ENCODE measurements at places on chromosomes 16 and 17. TPM values are rescaled to one million over a fixed set of nuclear protein-coding genes. Genes with fewer than 3 reads are reported as not detected.

GRCh38 chr16:73485880-73486279, 438.0 kb upstream of the ZFHX3 start:
- no peak for DNase-seq

- no peak for DNase-seq
Observed at GRCh38 chr16:69773260-69773947, 11.3 kb downstream of the WWP2 start.

DNA sequence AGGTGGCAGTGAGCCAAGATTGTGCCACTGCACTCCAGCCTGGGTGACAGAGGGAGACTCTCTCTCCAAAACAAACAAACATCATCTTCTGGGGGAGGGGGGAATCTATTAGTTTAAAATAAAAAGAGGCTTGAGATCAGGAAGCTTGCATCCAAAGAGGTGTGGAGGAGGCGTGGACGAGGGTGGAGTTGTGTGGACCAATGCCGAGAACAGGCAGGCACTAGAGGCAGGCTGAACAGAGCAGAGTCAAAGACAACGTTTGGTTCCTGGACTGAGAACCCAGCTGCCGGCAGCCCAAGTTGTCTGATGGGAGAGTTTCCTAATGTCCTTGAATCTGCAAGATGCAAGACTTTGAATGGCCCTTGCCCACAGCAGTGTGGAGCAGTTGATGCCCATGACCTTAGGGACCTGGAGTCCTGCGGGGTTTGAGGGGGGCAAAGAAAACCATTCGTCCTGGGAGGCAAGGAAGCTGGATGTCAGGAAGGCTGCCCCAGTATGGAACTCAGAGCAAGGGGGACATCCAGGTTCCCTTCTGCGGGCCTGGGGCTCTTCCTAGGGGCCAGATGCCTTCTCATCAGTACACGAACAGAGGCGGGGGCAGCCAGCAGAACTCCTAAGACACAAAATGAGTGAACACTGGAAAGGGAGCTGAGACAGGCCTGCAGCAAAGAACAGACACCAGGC, 9.2 kb downstream of the TBC1D16 start:
- DNase-seq, result no peak

- peak; percentile 12 for DNase-seq
Observed at GRCh38 chr16:54049591-54050458, 236.8 kb downstream of the IRX3 start.

GRCh38 chr16:46918905-46919792, 35.0 kb downstream of the GPT2 start:
- peak; percentile 37 for DNase-seq

GRCh38 chr16:14608111-14608566, 21.9 kb downstream of the PARN start:
- no peak for DNase-seq

DNA sequence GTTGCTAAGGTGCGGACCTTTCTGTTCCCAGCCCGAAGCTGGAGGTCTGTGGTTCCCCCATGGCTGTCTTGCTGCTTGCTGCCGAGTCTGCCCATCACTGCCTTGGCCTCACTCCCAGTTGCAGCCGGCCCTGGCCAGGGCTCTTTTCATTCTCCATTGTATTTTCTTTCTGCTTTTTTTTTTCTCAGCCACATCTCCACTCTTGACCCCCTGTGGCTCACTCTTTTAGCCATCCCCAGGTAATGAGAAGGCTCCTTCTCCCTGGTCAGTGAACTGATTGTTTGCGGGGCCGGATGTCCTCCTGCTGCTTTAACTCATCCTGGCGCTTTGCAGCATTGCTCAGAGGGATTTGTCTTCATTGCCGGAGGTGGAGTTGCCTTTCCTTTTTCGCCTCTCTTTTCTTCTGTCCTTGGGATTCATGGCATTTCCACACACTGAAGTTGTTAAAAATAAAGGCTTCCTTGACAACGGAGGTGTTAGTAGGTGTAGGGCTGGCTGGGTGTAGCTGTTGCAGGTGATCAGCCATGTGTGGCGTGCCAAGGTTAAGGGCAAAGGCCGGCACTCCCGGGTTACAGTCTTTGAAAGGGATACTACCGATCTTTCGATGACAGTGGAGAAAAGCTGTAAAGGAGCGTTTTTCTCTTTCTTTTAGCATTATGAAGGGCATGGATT, 34.1 kb downstream of the MAP2K6 start:
- no peak for DNase-seq

DNA sequence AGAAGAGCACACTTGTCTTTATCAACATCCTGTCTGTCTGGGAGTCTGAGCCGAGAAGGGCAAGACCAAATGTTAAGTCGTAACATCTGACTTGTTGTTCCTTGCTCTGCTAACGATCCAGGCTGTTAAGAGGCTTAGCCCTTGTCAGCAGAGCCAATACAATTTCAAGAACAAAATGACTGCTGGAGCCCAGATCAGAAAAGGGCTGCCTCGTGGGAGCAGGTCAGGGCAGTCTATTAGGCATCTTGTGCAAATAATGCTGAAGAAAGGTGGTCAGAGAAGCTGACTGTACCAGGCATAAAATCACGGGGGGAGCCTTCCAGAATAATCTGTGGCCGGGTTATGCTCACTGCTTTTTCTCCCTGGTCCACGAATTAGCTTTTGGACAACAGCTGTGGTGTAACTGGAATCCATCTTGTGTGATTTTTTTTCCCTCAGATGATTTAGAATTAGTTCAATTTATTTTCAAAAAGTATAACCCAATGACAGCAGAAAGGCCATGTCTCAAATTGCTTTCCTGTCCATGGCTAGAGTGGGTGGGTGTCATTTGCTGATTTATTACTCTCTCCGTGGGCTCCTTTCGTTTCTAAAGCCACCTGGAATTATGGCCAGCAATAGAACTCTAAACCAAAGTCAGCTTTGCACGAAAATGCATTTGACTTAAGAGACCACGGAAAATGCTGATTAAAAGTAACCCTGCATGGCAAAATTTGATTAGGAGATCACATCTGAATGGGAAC, 221.1 kb upstream of the HSBP1 start:
- DNase-seq, result no peak

GRCh38 chr17:56452461-56452860, 141.0 kb upstream of the NOG start:
- no peak for DNase-seq

- DNase-seq, result no peak
Observed at GRCh38 chr16:59899940-59900339, 1165.8 kb upstream of the GOT2 start.

- DNase-seq, result no peak
Observed at GRCh38 chr16:58476791-58477190, 23.2 kb upstream of the NDRG4 start.

- no peak for DNase-seq
Observed at GRCh38 chr16:21566891-21567414, 32.4 kb upstream of the METTL9 start.

DNA sequence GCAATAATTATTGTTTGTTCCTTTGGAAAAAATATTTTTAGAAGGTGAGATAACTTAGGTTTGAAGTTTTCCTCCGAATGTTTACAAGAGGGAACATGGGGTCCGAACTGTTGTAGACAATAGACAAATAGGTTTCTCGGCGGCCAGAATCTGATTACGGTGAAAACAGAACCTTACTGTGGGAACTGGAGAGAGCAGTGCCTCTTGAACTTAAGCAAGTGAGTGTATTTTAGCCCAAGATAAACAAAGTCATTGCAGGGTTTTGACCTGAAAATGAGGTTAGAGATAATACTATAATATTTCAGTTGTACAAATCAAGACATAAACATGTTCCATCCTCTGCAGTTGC, 134.7 kb downstream of the ABCA8 start:
- DNase-seq, result no peak

DNA sequence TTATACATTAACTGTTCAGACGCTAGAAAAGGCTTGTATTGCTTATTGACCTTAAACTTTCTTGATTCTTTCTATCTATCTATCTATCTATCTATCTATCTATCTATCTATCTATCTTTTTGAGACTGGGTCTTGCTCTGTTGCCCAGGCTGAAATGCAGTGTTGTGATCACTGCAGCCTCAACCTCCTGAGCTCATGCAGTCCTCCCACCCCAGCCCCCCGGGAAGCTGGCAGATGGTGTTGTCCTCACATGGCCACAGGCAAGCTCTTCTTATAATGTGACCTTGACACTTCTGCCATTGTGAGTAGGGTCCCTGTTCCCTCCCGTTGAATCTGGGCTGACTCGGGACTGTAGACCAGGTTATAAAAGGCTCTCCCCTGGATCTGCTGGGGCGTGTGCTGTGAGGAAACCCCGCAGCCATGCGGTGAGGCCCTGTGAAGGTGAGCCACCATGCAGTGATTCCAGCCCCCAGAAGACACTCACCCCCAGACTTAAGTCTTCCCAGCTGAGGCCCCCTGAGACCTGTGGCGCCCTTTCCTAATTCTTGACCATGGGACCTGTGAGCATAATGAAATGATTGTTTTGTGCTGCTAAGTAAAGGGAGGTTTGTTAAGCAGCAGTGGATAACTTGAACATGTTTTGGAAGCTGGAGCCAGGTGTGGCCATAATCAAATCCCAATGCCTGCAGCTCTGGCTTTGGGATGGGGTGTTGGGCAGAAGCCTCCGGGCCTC, 54.3 kb downstream of the RPTOR start:
- DNase-seq, result no peak

DNA sequence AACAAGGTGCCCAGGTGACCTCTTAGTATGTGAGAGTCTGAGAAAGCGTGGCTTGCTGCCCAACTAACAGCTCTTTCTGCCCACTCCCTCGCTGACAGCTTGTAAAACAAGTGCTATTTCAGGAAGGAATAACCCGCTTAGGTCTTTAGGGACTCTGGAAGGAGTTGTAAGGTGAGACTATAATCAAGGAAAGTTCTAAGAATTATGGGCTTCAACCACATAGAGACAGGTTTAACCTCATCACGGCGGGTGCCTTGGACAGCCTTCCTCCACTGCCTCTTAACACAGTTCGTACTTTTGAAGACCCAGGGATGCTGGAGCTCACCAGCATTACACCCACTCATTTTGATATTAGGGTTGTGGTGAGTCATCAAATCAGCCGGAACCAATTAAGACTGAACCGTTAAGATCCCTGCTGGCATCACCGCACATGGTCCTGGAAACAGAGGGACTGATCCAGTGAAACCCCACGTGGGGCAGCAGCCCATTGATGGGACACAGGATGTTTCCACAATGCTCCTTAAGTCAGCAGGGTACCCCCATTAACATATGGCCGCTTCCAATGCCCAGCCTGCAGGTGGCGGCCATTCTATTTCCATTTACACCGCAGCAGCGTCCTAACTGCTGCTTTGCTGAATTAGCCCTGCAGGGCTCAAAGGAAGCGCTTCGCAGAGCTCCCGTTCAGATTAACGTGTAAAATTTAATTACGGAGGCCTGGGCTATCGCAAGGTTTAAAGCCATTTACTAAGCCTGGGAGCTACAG, 176.6 kb upstream of the SDK2 start:
- peak; percentile 18 for DNase-seq

- peak; percentile 53 for DNase-seq
Observed at GRCh38 chr17:80491478-80492342, 15.3 kb upstream of the NPTX1 start.

DNA sequence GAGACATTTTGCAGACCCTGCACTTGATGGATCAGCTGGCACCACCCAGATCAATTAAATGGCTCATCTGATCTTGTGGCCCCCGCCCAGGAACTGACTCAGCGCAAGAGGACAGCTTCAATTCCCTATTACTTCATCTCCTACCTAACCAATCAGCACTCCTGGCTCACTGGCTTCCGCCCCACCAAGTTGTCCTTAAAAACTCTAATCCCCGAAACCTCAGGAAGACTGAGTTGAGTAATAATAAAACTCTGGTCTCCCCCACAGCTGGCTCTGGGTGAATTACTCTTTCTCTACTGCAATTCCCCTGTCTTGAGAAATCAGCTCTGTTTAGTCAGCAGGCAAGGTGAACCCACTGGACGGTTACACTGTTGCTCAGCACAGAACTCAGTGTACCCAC, 23.6 kb downstream of the SPPL2C start:
- DNase-seq, result no peak

DNA sequence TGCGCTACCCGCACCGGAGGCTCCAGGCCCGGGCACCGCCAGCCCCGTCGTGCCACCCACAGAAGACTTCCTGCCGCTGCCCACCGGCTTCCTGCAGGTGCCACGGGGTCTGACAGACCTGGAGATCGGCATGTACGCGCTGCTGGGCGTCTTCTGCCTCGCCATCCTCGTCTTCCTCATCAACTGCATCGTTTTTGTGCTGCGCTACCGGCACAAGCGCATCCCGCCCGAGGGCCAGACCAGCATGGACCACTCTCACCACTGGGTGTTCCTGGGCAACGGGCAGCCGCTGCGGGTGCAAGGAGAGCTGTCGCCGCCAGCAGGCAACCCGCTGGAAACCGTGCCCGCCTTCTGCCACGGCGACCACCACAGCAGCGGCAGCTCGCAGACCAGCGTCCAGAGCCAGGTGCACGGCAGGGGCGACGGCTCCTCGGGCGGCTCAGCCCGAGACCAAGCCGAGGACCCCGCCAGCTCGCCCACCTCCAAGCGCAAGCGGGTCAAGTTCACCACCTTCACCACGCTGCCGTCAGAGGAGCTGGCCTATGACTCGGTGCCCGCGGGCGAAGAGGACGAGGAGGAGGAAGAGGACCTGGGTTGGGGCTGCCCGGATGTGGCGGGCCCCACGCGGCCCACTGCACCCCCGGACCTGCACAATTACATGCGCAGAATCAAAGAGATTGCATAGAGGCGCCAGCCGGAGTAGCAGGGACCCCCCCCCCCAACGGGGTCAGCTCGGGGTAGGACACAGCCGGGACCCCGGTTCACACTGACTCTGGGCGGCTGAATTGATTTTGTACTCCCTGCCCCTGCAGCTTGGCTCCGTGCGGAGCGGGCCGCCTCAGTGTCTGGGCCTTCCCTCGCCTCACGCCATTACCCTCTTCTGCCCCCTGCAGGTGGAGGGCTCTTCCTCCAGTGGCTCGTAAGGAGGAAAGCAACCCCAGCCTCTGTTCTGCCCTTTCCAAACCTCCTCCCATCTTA, 58.5 kb downstream of the TMEM132E start:
- peak; percentile 89 for DNase-seq

- no peak for DNase-seq
Observed at GRCh38 chr16:12315330-12316136, 339.0 kb downstream of the SNX29 start.

GRCh38 chr17:45172541-45173286, 11.0 kb downstream of the HEXIM2 start:
- DNase-seq, result peak; percentile 35

DNA sequence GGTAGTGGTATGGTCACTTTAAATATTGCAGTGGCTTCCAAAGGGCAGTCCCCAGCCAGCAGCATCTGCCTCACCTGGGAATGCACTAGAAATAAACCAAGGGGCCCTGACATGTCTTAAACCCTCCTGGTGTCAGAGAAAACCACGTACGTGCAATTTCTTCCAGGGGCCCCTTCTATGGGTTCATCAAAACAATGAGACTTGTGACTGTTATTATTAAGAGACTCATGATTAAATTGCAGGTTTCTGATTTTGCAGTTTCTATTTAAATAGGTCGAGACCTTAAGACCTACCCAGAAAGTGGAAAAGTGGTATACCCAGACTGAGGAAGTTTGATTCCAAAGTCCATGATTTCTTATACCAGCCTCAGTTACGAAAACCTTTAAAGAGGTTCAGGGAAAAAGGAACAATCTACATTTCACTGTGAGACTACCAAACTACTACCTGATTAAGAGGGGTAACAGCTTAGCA, 746 bp upstream of the POLG2 start:
- DNase-seq, result no peak

Gene ATP2A3
- total RNA-seq, result 1.6 TPM

Gene IKZF3
- not detected for total RNA-seq

Gene CCDC200
- not detected for total RNA-seq

Gene HEXD
- total RNA-seq, result 48.5 TPM

Gene VAT1L
- 5.2 TPM for total RNA-seq

Gene G6PC1
- total RNA-seq, result not detected

Gene SRL
- 0.32 TPM for total RNA-seq
